Lower lobe of right lung (tissue), 2 donors: ENCODE measurements at places on chromosomes 4 and X. TPM values are rescaled to one million over a fixed set of nuclear protein-coding genes. Genes with fewer than 3 reads are reported as not detected.

The FMR1NB gene
- not detected for total RNA-seq

The CLTRN gene
- total RNA-seq: 0.38 TPM

The GIMD1 gene
- not detected for total RNA-seq

The SGCB gene
- 23.3 TPM for total RNA-seq

The EGF gene
- total RNA-seq: 3.5 TPM

The PF4V1 gene
- total RNA-seq: not detected

- DNase-seq: no peak
Observed at GRCh38 chr4:183059797-183060196, 39.3 kb upstream of the WWC2 start.

DNA sequence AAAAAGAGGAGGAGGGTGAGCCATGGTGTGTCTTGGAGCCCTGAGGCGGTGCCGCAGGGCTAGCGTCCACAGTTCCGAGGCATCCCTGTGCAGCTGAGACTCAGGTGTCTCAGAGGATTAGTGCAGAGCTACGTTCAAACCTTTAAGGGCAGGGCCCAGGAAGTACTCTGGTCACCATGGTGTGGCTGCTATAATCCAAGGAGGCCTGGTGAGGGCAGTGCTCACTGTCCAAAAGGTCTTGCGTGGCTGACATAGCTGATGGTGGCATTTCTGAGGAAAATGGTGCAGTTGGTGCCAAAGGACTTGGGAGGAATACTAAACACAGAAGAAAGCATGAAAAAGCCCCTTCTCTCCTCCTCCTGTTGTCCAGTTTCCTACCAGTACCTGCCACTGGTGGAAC is 146.9 kb downstream of the DCHS2 start:
- DNase-seq: no peak

- DNase-seq: no peak
Observed at GRCh38 chr4:38449506-38450174, 214.4 kb upstream of the KLF3 start.

- no peak for DNase-seq
Observed at GRCh38 chr4:72842323-72842722, 227.2 kb downstream of the COX18 start.

GRCh38 chr4:185217408-185217975 is 8.1 kb downstream of the SNX25 start:
- no peak for DNase-seq

- DNase-seq: no peak
Observed at GRCh38 chr4:108270466-108271450, 102.0 kb upstream of the LEF1 start.

- no peak for DNase-seq
Observed at GRCh38 chr4:97353876-97354275, 789.4 kb downstream of the STPG2 start.

DNA sequence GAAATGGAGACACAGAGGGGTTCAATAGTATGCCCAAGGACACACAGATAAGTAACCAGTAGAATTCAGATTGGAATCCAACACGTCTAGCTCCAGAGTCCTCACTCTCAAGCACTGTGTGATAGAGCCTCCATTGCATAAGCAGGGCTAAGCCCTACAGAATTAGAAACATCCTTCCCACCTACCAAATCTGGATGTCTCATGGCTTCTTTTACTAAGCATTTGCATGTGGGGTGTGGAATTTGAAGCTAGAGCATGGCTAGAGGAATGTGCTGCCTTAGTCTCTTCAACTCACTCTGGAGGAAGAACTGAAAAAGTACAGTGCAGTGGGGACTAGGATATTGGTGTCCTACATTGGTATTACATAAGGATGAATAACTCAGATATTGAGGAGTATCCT is 119.4 kb downstream of the MFAP3L start:
- no peak for DNase-seq
